ENCODE measurements at places on chromosomes 1 and 21. TPM values are rescaled to one million over a fixed set of nuclear protein-coding genes. Genes with fewer than 3 reads are reported as not detected.

TMEM200B gene
- 2.9 TPM for total RNA-seq

ILDR2 gene
- total RNA-seq = 3.8 TPM

CACNA1S gene
- not detected for total RNA-seq

GJA9 gene
- total RNA-seq = not detected

ZNF669 gene
- total RNA-seq = 21.0 TPM
